ENCODE measurements at places on chromosomes 11 and 22. TPM values are rescaled to one million over a fixed set of nuclear protein-coding genes. Genes with fewer than 3 reads are reported as not detected.

The DEUP1 gene
- total RNA-seq, result not detected

The SYCE3 gene
- total RNA-seq, result not detected

The BCR gene
- 90.3 TPM for total RNA-seq

The GRIA4 gene
- total RNA-seq, result not detected

The IL10RA gene
- total RNA-seq, result not detected

The RIBC2 gene
- total RNA-seq, result 1.4 TPM

The NEFH gene
- total RNA-seq, result 0.97 TPM

The ZNF215 gene
- 7.1 TPM for total RNA-seq

The LRRC74B gene
- total RNA-seq, result not detected

The PKNOX2 gene
- under 0.01 TPM for total RNA-seq

The DCDC1 gene
- total RNA-seq, result under 0.01 TPM

The AQP11 gene
- total RNA-seq, result 0.30 TPM

The RBMXL2 gene
- total RNA-seq, result not detected

The PYGM gene
- under 0.01 TPM for total RNA-seq

The POU2AF1 gene
- not detected for total RNA-seq

The MUC2 gene
- not detected for total RNA-seq

The NECTIN1 gene
- 5.2 TPM for total RNA-seq

The KCNJ4 gene
- total RNA-seq, result not detected

The TTC28 gene
- total RNA-seq, result 13.3 TPM

The MAFF gene
- 43.5 TPM for total RNA-seq

The APOBEC3H gene
- total RNA-seq, result not detected

The TRIM49 gene
- not detected for total RNA-seq

The MS4A4E gene
- total RNA-seq, result under 0.01 TPM

The SCGB2A2 gene
- total RNA-seq, result not detected

The NAALADL1 gene
- total RNA-seq, result 5.5 TPM

The SPON1 gene
- total RNA-seq, result not detected

The GGT5 gene
- 1.4 TPM for total RNA-seq

The NXPE4 gene
- total RNA-seq, result not detected

The LIF gene
- total RNA-seq, result 1.2 TPM

The KRTAP5-11 gene
- total RNA-seq, result not detected

The OR51B5 gene
- total RNA-seq, result not detected

The FXYD6 gene
- 0.32 TPM for total RNA-seq

The MS4A4A gene
- not detected for total RNA-seq

The CHRM1 gene
- not detected for total RNA-seq

The ACRV1 gene
- not detected for total RNA-seq

The AGBL2 gene
- total RNA-seq, result under 0.01 TPM

The TRIM51 gene
- total RNA-seq, result not detected

The CTNND1 gene
- total RNA-seq, result 178 TPM

The SLC15A3 gene
- 20.7 TPM for total RNA-seq

The TIGD3 gene
- not detected for total RNA-seq

The HSPB2 gene
- not detected for total RNA-seq

The GVQW3 gene
- 3.0 TPM for total RNA-seq

The NPTXR gene
- total RNA-seq, result 0.32 TPM

The EIF3F gene
- total RNA-seq, result 157 TPM

The IGLL5 gene
- not detected for total RNA-seq

The PNPLA5 gene
- not detected for total RNA-seq

The DRD4 gene
- total RNA-seq, result not detected

The GNAZ gene
- 2.6 TPM for total RNA-seq

The PRODH gene
- total RNA-seq, result not detected

The SCGB1A1 gene
- not detected for total RNA-seq
